ENCODE measurements at places on chromosomes 1 and 21. TPM values are rescaled to one million over a fixed set of nuclear protein-coding genes. Genes with fewer than 3 reads are reported as not detected.

The AHCYL1 gene
- polyA plus RNA-seq, result 120 TPM

The LCE1E gene
- not detected for polyA plus RNA-seq

The C1orf167 gene
- polyA plus RNA-seq, result 0.32 TPM

The TTC39A gene
- 0.46 TPM for polyA plus RNA-seq

The OR2L2 gene
- polyA plus RNA-seq, result not detected

All from AG04450 (cell line).